ENCODE measurements at places on chromosomes 12 and 14.

GRCh38 chr12:102322254-102322653, 124.6 kb upstream of the PMCH start:
- DNase-seq: no peak

- no peak for DNase-seq
Observed at GRCh38 chr14:94769391-94770250, at the start of gene GSC. GSC (minus strand) TSS chr14:94770113; CDS start chr14:94770015, 98 bp downstream.

DNA sequence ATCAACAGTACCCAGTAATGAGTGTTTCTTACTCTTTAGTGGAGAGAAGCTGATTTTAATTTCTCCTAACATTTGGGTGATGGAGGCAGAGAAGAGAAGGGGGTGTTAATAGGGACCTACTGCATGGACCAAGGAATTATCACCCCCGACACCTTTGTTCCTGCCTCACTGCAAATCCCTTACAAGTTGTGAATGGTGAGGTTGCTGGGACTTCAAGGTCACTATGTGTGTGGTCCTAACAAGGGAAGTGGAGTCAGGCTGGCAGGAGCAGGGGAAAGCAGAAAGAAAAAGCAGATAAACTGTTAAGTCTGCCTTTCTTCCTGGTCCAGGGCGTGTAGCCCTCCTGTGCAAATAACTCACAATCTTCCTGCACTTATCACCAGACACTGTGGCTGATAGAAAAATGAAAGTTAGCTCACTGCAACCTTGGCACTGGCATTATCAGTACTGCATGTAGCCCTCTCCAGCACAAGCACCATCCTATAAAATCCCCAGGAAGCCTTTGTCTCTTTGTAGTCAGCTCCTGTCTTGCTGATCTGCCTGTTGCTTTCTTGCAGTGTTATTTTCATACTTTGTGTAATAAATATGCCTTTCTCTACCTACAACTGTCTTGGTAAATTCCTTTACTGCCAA, 112.3 kb upstream of the DNM1L start:
- no peak for DNase-seq

DNA sequence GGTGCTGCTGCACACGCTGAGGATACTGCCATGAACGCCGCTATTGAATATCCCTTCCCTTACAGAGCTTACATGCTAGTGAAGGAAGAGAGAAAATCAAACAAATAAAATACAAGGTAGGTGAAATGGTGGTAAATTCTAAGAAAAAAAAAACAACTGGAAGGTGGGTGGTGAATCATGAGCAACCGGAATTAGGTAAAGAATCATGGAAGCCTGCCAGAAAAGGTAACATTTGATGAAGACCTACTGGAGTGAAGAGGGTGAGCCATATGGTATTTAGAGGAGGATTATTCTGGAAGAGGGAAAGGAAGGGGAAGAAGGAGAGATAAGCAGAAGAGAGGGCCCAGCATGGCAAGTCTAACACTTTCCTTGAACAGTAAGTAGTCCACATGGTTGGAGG, 76.1 kb downstream of the LRIG3 start:
- DNase-seq: no peak

- DNase-seq: no peak
Observed at GRCh38 chr14:72605096-72605920, 288.6 kb downstream of the DPF3 start.

DNA sequence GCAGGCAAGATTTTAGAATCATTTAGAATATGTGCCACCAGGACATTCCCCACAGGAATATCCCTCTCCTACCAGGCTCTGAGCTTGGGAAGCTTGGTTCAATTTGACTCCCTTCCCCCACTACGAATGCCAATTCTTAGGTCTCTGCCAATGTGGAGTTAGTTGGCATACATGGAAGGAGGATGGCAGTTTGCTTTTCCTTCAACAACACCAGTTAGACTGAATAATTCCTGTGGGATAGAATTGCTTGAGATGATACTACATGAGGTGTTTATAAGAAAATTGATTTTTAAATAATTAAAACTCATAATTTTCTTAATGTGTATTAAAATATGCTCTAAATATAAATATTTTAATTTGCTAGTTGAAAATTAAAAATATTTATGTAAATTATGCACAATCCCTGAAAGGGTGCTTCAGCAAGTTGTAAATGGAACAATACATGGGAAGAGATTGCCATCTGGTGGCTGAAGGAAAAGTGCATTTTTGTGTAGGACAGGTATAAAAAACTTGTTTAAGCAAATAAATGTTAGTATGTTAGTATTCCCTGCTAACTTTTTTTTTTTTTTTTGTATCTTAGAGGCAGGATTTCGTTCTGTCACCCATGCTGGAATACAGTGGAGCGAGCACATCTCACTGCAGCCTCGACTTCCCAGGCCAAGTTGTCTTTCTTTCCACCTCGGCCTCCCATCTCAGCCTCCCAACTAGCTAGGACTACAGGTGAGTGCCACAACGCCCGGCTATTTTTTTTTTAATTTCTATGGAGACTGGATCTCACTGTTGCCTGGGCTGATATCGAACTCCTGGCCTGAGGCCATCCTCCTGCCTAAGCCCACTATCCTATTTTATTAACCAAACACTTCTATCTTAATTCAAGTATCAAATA, 25.8 kb upstream of the STRAP start:
- DNase-seq: no peak

DNA sequence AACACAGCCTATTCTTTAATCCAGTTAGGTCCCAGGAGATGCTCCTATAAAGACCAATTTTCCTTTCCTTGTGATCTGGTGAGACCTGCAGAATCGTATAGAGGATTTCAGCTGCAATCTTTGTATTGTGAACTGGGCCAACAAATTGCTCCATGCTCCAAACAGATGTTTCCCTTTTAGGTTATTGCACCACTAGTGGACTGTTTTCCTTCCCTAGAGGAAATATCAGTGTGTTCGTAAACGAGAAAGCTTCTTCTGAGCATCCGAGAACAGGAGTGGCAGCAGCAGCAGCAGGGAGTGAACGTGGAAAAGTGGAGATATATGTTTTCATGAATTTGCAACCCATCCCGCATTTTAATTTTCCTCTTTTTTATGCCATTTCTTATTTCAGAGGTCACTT, 344.1 kb upstream of the PDE3A start:
- DNase-seq: no peak

DNA sequence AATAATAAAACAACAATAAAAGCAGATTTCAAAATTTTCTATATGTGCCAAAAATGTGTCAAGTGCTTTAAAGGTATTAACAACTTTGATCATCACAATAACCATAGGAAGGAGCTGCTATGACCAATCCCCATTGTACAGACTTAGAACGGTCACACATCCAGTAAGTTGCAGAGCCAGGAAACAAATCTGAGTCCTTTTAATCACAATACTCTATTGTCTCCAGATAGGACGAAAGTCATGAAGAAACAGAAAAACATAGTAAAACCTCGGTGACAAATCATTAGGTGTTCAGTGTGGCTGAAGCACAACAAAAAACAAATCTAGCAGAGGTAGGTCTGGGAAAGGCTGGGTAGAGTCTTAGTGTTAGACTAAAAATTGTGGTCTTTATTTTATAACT, 178.8 kb downstream of the GRIP1 start:
- no peak for DNase-seq

- no peak for DNase-seq
Observed at GRCh38 chr14:104886690-104887622, 21.9 kb downstream of the CEP170B start.

DNA sequence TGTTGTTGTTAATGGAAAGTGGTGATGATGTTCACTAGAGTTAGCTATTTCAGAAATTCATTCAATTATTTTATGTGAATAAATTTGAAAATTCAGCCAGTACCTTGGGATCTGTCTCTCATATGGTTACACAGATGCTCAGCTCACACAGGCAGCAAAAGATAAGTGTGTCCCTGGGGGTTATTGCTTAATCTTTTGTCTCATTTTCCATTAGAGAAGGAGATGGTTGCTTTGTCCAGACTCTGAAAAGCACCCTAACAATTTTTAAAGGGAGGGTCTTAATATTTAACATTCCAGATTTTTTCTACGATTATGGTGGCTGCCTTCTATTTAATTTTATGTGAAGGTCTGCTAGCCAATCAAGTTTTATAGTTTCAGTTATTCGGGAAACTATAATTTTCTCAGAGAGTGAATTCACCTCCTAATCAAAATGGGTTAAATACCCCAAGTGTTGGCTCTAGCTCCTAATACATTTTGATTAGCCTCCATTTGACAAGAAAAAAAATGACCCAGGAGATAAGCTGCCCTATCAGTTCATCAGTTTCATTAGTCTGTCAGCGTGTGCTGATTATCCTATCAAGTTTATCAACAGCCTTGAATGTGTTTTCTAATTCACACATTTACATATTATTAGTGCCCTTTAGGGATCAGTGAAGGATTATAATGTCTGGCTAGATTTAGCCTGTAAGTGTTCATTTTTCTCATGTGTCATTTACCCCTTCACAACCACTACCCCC, 282.1 kb downstream of the TMTC2 start:
- DNase-seq: no peak

GRCh38 chr12:53939141-53940108, 794 bp downstream of the HOXC13 start:
- DNase-seq: no peak

DNA sequence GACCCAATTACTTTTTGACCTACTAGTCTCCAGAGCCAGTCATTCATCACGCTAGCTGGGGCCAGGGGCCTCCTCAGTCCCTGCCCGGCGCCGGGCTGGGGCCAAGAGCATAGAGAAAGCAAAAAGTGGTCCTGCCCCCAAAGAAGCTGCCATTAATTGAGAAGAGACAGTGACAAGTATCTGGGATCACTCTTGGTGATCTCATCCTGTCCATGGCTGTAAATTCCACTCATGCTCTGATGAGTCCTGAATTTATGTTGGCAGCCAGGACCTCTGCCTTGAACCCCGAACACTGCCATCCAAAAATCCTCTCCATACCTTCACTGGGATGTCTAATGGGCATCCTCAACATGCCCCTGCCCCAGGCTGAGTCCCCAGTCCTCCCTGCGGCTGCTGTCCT, 34.4 kb upstream of the DLK1 start:
- no peak for DNase-seq

DNA sequence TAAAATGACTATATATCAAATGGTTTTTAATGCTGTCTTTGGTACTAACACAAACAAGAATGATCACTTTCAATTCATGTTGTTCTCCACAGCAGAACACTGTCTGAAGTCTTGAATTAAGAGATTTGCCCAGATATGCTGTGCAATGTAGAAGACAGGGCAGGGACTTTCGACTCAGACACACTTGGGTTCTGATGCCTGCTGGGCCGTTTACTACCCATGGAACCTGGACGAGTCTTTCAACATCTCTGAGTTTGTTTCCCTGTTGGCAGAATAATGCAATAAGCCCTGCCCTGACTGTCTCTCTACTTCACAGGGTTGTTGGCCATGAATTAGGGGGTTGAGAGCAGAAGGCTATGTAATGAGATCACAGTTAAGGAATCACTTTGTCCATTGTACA, 162.6 kb upstream of the TMPO start:
- DNase-seq: no peak

DNA sequence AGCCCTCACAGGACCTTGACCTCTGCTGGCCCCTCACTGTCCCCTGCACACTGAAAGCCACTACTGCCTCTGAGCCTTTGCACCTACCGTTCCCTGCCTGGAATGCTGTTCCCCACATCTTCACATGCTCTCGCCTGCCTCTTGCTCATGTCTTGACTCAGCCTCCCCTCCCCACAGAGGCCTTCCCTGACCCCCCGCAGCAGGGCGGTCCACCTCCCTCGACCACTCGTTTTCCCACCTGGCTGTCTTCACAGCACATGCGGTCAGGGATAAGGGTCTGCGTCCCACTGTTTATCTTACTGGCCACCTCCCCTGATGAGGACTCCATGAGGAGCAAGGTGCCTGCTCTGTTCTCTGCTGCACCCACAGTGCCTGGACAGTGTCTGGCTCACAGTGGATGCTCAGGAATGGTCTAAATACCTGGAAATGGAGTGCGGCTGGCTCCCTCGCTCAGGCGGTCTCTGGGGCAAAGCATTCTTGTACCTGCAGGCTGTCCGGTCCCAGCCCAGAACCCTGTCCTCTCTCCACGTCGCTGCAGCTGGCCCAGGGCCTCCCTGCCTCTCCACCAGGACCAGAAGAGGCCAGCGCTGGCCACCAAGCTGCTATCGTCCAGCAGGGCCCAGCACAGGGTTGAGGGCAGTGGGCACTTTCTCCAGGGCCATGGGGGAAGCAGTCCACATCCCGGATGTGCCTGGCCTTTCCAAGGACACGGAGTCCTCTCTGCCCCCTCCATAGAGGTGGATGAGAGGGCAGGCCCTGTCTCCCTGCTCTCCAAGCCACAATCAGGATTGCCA, 107.4 kb downstream of the NCOR2 start:
- no peak for DNase-seq

DNA sequence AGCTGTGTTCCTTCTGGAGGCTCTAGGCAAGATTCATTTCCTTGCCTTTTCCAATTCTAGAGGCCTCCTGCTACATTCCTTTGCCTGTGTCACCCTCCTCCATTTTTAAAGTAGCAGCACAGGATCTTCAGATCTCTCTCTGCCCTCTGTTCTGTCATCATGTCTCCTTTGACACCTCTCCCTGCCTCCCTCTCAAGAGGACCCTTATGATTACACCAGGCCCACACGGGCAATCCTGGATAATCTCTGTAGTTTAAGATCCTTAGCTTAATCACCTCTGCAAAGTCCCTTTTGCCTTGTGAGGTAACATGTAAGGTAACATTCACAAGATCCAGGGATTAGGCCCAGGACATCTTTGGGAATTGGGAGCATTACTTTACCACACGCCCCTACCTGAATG, 155.2 kb downstream of the SYNE2 start:
- DNase-seq: no peak

DNA sequence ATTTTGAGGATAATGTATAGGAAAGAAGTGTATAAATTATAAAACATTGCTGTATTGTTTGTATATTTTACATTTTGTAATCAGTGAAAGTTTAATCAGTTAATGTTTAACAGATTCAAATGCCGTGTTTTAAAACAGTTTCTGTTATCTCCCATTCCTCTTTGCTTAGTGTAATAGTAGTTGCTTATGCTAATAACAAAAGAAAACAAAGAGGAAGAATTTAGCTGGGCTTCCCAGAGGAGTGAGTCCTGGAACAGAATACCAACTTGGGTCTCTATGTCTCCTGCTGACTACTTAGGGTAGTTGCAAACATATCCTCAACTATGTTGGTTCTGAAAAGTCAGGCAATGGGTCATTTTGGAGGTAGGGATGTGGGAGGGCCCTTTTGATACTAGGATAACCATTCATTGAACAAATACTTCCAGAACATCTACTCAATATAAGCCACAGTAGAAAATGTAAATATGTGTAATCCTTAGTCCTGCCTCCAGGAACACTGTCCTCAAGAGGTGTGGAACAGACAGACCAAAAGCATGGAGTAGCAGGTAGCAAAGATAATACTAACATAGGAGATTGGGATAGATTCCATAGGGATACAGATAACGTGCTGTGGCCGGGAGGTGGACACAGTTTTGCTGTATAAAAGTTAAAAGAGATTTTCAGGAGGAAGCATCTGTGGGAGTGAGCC, 36.1 kb upstream of the EVL start:
- no peak for DNase-seq

All from stimulated activated CD8-positive, alpha-beta memory T cell treated with anti-CD3 and anti-CD28 coated beads, Interleukin-7, amount 100 ng/mL, for 1 hour (primary cell).